ENCODE measurements at places on chromosomes 2 and 18. TPM values are rescaled to one million over a fixed set of nuclear protein-coding genes. Genes with fewer than 3 reads are reported as not detected.

DNA sequence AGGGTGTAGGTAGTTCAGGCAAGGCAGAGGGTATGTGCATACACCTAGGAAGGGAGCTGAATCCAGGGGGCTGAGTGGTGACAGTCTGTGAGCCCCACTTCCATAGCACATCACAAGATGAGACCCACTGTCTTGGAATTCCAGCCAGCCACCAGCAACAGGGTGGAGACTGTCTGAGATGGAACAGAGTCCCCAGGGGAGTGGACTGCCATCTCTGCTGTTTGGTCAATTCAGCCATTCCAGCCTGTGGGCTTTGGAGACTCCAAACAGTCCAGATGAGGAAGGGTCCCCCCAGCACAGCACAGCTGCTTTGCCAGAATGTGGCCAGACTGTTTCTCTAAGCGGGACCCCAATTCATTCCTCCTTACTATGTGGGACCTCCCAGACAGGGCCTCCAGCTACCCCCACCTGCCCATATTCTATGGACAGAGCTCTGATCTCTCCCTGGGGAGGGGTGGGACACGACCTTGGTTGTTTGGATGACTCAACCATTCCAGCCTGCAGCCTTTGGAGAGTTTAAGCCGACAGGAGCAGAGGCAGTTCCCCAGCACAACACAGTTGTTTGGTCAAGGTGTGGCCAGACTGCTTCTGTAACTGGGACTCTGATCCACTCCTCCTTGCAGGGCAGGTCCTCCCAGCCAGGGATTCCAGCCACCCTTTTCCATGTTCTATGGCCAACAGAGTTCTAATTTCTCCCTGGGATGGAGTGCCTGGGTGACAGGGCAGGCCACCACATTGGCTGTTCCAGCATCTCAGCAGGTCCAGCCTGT lies 178.0 kb downstream of the RND3 start:
- DNase-seq = no peak

DNA sequence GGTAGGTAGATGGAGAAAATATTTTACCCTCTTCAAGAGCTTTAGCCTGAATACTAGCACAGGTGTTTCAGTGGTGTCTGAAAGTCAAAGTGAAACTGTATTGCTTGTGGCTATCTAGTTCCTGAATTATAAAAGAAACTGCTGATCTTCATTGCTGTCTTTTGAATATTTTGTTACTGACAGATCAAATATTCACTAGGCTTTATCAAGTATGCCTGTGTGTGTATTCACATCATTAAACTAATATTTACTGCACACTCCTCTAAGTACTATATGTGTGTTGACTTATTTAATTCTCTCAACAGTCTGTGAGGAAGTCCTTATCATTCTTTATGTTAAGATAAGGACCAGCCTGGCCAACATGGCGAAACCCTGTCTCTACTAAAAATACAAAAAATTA lies 139.6 kb downstream of the SOCS6 start:
- DNase-seq = no peak

DNA sequence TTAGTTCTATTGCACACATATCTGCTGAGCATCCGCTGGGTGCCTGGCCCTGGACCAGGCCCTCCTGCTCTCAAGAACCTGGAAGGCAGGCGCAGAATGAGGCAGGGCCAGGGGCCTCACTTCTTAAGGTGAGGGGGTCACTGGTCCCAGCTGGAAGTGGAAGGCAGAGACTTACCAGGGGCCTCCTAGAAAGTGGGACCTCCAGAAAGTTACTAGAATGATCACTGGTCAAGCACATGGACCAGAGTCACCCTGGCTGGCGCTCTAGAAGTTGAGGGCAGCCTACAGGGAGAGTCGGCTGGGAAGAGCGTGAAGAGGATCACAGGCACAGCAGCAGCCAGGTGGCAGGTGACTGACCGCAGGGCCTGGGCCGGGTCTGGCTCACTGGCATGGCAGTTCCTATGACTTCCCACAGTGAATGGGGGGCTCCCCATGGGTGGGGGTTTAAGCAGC lies 26.1 kb upstream of the MAL start:
- DNase-seq = no peak

DNA sequence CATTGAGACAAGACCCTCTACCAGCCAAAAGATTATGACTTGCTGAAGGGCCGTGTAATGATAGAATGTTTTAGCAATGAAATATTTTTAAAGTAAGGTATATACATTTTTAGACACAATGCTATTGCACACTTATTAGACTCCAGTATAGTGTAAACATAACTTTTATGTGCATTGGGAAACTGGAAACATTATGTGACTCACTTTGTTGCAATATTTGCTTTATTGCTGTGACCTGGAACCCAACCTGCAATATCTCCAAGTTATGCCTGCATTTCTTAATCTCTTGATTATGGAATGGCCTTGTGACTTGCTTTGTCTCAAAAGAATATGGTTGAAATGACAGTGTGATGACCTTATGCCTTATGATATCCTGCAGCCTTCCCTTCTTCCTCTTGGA lies 502.0 kb downstream of the EPHA4 start:
- DNase-seq = no peak

GRCh38 chr2:63522950-63523349 lies 65.3 kb downstream of the WDPCP start:
- DNase-seq = no peak

DNA sequence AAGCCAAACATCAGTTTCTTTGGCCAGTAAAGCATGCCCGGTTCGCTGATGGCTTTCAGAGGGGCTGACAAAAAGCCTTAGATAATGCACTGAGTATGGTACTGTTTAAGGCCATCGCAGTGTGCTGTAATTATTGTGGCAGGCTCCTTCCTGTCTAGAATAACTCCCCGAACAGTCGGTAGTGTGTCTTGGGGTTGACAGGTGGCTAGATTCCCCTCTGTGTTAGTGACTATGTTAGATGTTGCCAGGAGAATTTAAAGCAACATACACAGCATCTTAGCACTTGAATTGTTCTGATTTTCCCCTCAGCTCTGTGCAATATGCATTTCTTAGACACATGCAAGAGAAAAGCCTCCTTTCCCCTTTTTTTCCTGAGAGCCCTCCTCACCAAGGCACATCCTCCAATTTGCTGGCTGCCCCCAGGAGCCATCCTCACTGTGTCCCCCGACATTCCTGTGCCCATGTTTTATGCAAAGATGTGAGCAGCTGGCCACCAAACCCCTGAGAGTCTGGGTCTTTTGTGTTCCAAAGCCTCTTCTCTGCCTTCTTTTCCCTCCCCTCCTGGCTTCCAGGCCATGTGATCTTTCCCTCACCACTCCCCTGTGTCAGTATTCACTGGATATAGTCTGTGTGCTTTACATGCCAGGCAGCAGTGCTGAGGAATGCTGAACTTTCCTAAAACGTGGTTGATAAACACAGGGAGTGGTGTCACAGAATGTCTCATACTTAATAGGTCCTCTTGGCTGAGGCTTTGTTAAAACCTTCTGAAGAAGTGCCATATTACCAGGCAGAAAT lies 331.5 kb downstream of the HRH4 start:
- DNase-seq = no peak

DNA sequence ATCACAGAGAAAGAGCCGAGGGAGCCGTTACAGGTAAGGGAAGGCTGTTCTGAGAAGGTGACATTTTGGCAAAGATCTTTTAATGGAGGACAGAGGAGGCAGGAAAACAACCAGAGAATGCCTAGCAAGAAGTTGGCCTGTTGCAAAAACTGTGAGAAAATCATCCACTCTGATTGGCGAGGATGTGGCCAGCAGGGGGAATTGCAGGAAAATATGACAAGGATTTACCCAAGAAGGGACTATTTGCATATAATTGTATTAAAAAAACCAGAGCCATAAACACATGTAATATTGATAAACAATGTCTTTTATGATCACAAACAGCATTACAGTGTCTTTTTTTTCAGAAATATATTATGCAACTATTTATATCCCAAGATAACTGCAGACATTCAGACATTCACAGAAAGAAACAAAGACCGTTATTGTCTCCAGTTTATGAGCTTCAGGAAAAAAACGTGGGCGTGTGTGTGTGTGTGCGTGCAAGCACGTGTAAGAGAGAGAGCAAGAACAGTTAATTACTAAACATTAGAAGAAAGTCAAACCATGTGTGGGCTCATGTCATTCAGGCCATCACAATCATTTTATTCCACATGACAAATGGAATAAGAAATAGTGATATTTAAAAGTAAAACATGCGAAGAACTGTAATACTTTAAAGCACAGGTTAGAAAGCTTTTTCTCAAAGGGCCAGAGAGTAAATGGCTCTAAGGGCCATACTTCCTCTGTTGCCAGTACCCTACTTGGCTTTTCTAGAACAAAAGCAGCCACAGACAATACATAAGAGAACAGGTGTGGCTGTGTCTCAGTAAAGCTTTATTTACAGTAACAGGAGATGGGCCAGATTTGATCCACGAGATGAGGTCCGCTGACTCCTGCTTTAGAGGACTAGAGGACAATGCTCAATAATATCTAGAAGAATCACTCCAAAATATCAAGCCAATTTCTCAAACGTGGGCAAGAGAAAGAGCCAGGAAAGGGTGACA lies 324.1 kb downstream of the DLGAP1 start:
- DNase-seq = no peak

GRCh38 chr2:111897924-111898702 lies at the start of gene MERTK:
MERTK (plus strand) TSS chr2:111898607; CDS start chr2:111898736, 129 bp downstream.
- DNase-seq = peak; percentile 90

- DNase-seq = no peak
Observed at GRCh38 chr2:19733951-19734425, 167.8 kb downstream of the TTC32 start.

The TMEM169 gene
- total RNA-seq = 0.62 TPM

The GKN1 gene
- not detected for total RNA-seq

GRCh38 chr2:174738841-174739240 lies 25.4 kb downstream of the CHRNA1 start:
- no peak for DNase-seq

DNA sequence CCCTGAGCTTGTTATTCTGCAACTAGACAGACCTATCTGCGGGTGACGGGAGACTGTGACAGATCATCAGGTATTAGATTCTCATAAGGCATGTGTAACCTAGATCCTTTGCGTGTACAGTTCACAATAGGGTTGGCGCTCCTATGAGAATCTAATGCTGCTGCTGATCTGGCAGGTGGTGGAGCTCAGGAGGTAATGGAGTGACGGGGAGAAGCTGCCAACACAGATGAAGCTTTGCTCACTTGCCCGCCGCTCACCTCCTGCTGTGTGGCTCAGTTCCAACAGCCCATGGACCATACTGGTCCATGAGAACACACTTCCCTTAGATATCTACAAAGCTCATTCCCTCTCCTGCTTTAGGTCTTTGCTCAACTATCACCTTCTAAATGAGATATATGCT lies 198.2 kb upstream of the SMAD7 start:
- no peak for DNase-seq

The UGT1A5 gene
- total RNA-seq = not detected

The MOCOS gene
- total RNA-seq = 0.40 TPM

DNA sequence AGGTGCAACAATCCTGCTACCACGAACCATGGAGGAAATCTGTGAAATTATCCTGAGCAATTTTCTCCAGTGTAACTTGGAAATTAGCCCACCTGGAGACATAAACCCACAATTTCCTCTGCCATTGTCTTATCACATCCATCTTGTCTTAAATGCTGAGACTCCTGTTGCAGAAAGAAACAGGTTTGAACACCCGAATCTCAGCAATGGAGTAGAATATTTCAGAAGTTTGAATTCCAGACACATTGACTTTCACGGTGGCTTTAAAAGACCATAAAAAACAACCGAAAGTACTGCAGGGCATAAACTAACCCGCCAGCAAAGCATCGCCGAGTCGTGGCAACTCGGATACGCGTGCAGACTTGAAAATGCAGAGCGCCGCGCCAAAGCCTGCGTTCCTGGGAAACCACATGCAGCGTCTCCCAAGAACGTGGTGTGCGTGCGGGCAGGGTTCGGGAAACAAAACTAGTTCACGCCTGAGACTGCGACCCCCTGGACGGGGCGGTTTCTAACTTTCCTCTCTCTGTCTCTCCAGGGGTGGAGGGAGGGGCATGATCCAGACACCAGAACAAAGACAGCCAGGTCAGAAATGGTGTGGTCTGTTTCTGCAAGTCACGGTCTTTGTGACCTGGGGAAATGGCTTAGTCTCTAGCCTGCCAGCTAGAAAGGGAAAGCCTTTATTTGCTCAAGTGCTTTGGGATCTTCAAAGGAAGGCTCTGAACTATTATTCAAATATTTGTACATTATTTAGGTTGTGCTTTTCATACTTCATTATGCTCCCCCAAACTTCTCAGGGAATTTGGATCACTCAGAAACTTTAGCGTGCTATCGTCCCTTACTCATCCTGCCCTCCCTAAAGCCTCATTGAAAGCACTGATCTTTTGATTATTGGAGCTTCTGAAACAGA lies 26.9 kb upstream of the KCTD1 start:
- DNase-seq = peak; percentile 67

The ANKRD62 gene
- not detected for total RNA-seq

DNA sequence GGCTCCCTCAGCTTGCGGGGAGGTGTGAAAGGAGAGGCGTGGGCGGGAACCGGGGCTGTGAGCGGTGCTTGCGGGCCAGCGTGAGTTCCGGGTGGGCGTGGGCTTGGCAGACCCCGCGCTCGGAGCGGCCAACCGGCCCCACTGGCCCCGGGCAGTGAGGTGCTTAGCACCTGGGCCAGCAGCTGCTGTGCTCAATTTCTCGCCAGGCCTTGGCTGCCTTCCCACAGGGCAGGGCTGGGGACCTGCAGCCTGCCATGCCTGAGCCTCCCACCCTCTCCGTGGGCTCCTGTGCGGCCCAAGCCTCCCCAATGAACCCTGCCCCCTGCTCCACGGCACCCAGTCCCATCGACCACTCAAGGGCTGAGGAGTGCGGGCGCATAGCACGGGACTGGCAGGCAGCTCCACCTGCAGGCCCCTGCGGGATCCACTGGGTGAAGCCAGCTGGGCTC lies 48.2 kb downstream of the RNF138 start:
- DNase-seq = no peak

- DNase-seq = no peak
Observed at GRCh38 chr2:42298132-42298531, 62.9 kb downstream of the COX7A2L start.

- no peak for DNase-seq
Observed at GRCh38 chr2:127080938-127081755, 25.8 kb downstream of the BIN1 start.

DNA sequence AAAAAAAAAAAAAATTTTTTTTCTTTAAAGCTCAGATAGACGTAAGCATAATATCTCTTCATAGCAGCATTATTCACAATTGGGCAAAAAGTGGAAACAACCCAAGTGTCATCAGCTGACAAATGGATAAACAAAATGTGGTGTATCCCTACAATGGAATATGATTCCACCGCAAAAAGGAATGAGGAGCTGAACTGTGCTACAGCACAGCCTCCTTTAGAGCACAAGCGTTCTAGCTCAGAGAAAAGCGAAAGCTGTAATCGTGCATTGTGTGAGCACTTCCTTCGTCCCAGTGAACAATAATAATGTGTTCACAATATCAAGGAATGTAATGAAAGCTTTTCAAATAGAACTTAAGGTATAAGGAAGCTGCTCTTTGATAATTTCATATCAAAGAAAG lies 11.7 kb upstream of the CHMP1B start:
- no peak for DNase-seq

- no peak for DNase-seq
Observed at GRCh38 chr2:139031722-139032121, 251.5 kb upstream of the NXPH2 start.

Data from Right ventricle myocardium superior (tissue), 1 donor.